Activated T-cell treated with anti-CD3 and anti-CD28 coated beads for 24 hours (primary cell): ENCODE measurements at places on chromosomes 1 and 21.

GRCh38 chr1:226411619-226412018 lies 3.7 kb upstream of the PARP1 start:
- DNase-seq, result no peak

DNA sequence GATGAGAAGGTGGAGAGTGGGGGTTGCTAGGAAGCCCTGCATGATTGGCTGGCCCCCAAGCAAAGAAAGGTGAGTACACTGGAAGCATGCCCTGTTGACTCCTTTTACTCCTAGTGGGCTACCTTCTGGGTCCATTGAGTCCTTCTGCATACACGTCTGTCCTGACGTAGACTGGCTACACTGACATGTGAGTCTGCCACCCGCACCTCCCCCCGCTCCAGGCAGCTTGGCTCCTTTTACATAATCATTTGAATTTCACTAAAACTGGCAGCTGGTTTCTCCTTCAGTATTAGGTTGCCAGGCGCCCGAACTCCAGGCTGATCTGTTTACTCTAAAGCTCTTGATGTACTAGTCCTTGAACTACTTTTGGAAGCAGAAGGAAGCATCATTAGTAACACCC lies 8.7 kb downstream of the MRPS21 start:
- no peak for DNase-seq

GRCh38 chr1:205715628-205716027 lies 34.4 kb downstream of the NUCKS1 start:
- DNase-seq, result no peak

DNA sequence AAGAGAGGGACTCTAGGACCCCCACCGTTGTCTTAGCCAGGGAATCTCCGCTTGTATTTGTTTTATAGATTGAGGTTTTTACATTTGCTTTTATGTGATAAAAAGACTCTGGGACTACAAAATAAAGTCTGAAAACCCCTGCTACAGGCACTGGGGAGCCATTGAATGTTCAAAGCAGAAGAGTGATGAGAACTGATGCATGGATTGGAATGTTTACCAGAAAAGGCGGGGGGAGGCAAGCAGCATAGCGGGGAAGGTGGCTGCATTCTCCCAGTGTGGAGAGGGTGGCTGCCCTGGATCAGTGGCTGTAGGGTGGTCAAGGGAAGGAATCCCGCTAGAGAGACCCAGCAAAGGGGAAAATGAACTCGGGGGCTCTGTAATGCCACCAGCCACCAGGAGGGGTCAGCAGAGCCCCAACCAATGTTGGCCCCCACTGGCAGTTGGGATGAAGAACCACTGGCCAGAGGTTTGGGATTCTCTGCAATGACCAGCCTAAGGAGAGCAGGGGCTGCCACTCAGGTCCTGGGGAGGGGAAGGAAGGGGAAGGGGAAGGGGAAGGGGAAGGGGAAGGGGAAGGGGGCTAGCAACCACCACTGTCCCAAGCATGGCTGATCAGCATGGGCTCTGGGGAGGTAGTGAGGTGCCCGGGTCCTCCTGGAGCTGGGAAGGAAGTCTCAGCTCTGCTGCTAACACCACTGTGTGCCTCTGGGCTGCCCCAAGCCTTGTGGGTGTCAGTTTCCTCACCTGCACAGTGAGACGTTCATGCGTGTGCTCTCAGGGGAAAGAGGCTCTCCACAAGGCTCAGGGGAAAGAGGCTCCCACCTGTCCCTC lies 19.2 kb upstream of the PEF1 start:
- DNase-seq, result peak; percentile 43

DNA sequence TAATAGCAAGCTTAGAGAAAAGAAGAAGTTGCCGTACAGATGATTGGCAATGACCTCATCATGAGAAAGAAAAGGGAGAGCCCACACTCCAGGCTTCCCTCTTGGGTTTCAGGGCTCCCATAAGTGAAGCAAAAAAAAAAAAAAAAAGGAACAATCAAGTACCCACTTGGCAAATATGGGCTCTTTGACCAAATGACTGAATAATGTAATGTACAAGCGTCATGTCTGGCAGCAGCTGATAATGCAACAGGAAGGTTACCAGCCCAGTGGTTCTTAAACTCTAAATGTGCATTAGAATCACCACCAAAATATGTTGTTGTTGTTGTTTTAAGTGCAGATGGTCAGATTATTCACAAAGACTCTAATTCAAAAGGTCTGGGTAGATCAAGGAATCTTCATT lies 13.5 kb downstream of the TNFSF4 start:
- no peak for DNase-seq

- DNase-seq, result no peak
Observed at GRCh38 chr1:24801176-24801575, 55.9 kb downstream of the CLIC4 start.

- no peak for DNase-seq
Observed at GRCh38 chr1:65197636-65198035, 49.6 kb downstream of the AK4 start.

DNA sequence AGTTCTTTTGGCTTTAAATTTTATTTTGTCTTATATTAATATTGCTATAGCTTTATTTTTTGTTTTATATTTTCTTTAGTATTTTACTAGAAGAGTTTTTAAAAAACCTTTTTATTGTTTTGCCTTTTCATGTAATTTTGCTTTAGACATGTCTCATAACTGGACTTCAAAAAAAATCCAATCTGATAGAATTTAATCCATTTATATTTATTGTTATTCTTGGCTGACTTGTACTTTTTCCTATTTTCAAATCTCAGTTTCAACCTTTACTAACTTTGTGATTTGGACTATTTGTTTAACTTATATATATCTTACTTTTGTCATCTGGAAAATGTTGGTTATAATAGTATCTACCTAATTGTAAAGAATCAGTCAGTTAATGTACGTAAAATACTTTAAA lies 61.2 kb downstream of the NTNG1 start:
- no peak for DNase-seq

DNA sequence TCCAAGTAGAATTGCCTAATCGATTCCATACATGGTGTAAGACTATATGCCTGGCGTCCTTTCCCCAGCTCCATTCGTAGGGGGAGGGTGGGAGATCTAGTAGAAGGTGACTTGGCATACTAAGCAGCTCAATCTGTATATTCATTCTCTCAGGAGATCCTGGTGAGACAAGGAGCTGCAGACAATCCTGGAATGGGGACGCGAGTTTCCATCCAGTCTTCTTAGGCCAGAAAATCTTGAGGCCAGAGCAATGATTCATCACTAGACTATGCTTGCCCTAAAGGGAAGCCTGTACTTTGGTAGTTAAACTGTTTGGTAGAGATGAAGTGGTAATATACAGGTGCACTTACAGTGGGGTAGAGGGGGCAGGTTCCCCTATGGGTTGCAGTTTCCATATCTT lies 468.7 kb downstream of the ADGRL2 start:
- DNase-seq, result no peak

GRCh38 chr1:239575113-239575512 lies 188.7 kb downstream of the CHRM3 start:
- DNase-seq, result no peak

GRCh38 chr1:181759481-181759880 lies 276.2 kb downstream of the CACNA1E start:
- no peak for DNase-seq

GRCh38 chr1:53658489-53659230 lies 80.3 kb downstream of the GLIS1 start:
- DNase-seq, result no peak

DNA sequence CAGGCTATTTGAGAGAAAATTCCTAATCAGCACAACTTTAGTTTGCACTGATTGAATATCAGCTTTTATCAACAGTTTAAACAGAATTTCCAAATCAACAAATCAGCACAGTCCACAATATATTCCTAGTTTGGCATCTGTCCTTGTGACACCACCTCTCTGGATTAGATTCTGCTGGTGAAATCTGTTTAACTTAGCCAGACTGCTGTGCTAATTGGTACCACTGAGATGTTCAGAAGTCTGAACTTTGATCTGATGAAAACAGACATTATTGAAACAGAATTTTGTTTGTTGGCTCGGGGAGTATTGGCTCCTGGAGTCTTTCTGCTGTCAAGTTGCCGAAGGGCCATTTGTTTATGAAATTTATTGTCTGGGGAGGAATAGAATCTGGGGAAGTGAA lies 17.0 kb upstream of the NGF start:
- DNase-seq, result no peak

DNA sequence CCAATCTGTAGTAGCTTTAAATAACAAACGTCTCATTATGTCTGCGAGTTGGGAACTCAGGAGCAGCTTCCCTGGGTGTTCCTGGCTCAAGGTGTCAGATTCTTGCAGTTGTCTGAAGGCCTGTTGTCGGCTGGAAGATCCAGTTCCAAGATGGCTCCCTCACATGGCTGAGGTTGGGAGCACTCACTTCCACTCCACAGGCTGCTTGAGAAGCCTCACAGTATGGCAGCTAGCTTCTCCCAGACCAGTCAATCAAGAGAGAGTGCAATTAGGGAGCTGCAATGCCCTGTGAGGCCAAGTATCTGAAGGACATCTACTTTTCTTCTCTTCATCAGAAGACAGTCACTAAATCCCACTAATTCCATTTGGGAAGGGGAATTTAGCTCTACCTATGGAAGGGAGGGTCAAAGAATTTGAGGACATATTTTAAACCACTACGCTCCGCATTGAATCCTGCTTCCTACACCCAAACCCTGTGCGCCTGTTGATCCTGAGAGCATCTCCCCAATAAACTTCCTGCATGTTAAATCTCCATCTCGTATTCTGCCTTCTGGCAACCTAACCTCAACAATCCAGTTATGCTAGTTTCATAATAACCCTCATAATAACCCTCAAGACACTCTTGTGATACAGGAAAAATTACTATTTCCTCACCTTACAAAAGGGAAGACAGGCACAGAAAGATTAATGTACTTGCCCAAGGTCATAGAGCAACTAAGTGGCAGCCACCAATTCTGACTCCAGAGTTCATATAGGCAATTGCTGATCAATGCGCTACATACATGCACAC lies 3.6 kb upstream of the VPS26C start:
- no peak for DNase-seq
